Right forelimb (tissue), 1 donor: ENCODE measurements at places on chromosomes 11 and 22.

DNA sequence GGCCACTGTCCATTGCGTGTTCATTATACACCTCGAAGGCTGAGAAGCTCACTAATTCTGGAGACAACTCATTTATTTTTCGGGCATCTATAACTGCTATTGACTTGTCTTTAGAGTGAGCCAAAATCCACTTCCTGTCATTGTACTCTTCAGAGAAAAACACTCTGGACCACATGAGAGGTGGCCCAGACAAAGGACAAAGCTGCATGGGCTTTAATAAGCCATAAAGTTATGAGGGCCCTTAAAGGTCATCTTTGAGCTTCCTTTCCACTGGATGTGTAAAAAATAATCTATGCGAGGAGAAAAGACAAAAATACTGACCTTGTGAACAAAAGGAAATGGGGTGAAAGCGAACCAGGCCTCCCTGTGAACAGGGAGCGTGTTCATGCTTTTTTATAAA, 63.5 kb upstream of the ZC3H12C start:
- no peak for DNase-seq

- peak; percentile 83 for DNase-seq
Observed at GRCh38 chr11:8099291-8099899, 18.4 kb downstream of the TUB start.

DNA sequence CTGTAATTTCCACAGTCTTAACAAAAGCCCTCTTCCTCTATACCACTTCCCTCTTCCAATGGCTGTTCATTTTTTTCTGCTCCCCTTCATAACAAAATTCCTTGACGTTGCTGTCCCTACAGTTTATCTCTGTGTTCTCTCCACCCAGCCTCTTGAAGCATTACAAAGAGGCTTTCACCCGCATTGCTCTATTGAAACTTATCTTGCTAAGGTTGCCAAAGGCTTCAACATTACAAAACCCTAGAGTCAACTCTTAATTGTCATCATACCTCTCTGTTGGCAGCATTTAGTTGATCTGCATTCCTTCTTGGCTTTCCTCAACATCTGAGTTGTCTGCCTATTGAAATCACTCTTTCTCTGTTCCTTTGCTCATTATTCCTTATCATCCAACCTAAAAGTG, 1055.7 kb downstream of the JRKL start:
- DNase-seq = no peak

DNA sequence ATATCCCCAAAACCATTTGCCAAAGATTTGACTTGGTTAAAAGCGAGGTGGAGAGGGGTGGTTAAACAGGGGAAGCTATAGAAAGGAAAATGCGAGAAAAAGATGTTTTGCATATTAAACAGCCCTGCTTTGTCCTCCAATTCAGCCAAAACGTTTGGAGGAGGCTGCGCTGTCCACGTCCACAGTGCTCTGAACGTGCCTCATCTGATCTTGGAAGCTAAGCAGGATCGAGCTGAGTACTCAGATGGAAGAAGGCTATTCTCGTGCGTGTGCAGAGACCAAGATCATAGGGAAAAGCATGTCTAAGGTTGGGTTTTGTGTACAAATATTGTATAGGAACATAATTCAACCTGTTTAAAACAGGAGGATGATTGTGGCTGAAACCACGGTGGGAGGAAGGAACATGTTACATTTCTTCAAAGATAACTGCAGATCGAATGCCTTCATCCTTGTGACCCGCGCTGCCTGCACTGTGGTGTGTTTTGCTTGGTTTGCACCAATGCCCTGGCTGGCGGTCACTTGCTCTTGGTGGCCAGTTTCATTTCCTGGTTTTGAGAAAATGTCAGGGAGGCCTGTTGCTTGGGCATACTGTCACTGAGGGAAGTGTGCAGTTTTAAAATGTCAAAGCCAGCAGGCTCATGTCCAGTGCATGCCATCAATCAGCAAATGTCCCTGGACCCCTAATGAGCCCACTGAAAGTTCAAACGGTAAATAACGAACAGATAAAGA, 40.4 kb downstream of the FLI1 start:
- peak; percentile 37 for DNase-seq

DNA sequence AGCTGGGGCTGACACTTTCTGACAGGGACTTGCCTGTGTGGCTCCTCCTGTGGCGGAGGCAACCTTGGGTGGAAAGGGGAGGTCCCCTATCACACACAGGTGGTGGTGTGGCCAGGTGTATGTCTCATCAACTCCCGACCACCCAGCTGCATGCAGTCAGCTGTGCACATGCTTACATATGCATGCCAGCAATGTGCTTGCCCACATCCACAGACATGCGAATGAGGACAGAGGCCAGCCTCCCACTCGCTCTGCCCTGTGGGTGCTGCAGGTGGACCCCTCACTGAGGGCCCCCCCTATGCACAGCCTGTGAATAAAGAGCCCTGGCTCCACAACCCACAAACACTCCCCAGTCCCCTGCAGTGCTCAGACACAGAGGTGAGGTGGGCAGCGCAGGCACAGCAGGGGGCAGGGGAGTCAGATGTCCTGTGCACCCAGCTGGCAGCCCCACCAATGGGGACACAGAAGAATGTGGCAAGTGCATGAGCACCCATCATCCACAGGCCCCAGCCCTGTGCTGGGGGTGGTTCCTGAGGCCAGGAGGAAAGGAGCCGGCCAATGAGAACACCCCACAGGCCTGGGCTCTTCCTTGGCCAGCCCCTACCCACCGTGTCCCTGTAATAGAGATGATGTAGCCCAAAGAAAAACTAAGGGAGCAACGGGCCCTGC, 9.5 kb downstream of the GNB1L start:
- no peak for DNase-seq
